ENCODE measurements at places on chromosomes 6 and 20.

- DNase-seq = no peak
Measured at GRCh38 chr20:45913116-45913515, 1.2 kb upstream of the PLTP start.

DNA sequence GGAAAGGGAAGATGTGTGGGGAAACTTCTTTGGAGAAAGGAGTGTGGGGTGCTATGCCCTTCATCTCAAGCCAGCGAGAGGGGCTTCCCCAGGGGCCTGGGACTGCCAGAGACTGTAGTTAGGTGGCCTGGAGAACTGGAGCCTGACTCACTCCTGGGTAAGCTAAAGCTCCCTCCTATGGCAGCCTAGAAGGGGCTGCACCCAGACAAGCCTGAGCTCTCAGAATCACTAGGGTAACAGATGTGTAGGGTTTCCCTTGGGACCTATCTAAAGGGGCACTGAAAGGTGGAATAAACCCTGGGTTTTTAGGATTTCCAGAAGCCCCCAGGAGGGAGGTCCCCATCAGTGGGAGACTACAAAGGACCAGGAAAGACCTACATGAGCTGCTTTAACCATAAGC lies 1.6 kb upstream of the ARMC2 start:
- DNase-seq = no peak

DNA sequence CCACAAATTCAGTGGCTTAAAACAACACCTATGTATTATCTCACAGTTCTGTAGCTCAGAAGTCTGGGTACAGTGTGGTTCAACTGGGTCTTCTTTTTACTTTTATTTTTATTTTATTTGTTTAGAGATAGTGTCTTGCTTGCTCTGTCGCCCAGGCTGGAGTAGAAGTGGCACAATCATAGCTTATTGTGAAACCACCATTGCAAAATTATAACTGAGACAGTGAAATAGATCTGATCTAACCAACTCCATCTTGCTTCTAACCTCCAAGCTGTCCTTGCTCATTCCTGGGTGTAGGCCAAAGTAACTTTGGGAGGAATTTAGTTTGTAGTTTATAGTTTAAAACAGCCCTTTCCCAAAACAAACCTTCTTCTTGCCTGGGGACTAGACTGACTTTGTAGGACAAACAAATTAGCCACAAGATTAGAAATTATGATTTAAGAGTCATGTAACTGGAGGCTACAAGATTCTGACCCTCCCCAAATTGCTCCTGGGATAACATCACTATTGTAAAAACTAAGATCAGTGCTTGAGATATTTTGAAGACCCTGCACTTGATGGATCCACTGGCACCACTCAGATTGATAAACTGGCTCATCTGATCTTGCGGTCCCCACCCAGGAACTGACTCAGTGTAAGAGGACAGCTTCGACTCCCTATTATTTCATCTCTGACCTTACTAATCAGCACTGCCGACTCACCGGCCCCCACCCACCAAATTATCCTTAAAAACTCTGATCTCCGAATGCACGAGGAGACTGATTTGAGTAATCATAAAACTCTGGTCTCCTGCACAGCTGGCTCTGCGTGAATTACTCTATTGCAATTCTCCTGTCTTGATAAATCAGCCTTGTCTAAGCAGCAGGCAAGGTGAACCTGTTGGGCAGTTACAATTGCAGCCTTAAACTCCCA lies 193.4 kb upstream of the CDYL start:
- no peak for DNase-seq

DNA sequence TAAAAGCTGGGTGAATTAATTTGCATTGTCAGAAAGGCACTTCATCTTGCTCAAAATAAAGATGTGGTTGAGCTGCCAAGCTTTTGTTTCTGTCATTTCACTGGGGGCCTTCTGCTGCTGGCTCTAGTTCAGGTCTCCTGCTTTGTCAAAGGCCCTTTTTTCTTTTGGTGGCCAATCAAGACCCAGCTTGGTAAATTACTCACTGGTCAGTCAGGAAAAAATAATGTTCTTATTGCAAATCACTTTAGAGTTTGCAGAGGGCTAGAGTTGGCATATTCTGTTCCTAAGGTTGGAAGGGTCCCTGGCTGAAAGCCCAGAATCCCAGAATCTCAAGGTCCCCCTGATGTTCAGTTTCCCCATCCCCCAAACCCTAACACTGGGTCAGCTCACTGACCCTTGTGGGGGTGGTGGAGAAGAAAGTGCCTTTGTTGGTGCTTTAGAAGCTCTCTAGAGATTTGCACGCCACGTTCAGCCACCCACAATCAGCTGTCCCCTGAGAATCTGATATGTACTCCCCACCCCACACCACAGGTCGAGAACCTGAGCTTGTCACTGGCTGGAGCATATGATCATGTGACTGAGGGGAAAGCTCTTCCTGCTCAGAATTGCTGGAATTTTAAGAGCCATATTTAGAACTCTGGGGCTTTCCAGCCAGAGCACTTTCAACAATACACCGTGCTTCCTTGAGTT lies 21.7 kb upstream of the BNIP5 start:
- DNase-seq = no peak

- no peak for DNase-seq
Measured at GRCh38 chr6:12572896-12573827, 143.4 kb upstream of the PHACTR1 start.

GRCh38 chr6:138431256-138432062 lies 27.4 kb downstream of the HEBP2 start:
- peak; percentile 25 for DNase-seq

DNA sequence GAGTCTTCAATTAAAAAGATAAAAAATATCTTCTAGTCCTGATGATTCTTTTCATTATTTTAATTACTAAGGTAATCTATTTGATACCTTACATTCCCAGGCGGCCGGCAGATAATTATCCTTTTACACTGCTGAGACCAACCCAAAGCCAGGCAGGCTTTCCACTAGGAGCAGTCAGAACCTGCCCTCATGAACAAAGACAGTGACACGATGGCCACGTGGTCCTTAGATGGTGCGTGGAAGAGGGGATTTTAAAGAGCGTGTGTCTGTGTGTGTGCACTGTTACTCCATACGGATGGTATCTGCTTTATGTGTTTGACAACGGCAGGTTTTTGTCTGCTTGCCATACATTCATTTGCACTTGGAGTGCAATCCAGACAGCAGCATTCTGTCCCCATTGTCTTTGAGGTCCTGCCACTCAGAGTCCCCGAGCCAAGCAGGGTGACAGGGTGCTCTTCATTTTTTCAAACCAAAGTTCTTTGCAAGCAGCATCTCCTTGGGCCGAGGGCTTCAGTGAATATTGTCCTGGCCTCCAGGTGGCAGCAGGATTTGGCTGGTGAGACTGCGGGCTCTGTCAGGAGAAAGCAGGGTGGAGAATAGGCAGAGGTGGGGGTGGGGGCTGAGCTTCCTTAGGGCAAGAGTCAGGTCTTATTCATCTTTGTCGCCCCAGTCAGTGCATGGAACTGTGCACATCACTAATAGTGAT lies 260.5 kb downstream of the NRN1 start:
- no peak for DNase-seq

GRCh38 chr6:24445704-24446103 lies 43.0 kb downstream of the MRS2 start:
- DNase-seq = no peak

DNA sequence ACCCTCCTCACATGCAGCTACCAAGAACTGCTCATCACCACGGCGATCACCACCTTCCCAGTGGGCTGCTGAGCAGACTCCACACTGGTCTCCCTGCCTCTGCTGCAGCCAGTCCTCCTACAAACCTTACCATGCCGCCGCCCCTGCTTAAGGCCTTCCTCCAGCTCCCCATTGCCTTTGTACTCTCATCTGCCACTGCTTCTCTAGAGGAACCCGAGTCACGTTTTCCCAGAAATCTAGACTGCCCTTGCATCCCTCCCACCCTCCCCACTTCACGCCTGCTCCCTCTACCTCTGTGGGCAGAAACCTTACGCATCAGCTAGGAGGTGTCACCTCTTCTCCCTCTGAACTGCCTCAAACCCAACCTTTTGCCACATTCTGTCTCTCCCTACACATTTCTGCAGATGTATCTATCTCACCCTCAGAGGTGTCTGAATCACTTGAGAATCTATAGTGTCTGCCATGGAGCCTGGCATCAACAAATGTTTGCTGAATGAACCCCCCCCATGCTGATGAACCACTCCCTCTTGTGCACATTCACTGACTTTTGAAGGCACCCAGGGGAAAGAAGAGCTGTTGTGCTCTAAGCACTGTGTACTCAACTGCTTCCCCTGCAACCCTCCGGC lies 4.3 kb downstream of the E2F1 start:
- no peak for DNase-seq

- no peak for DNase-seq
Measured at GRCh38 chr6:130525408-130525807, 159.6 kb downstream of the TMEM200A start.

GRCh38 chr20:35223941-35224340 lies 2.5 kb upstream of the MMP24 start:
- DNase-seq = no peak

DNA sequence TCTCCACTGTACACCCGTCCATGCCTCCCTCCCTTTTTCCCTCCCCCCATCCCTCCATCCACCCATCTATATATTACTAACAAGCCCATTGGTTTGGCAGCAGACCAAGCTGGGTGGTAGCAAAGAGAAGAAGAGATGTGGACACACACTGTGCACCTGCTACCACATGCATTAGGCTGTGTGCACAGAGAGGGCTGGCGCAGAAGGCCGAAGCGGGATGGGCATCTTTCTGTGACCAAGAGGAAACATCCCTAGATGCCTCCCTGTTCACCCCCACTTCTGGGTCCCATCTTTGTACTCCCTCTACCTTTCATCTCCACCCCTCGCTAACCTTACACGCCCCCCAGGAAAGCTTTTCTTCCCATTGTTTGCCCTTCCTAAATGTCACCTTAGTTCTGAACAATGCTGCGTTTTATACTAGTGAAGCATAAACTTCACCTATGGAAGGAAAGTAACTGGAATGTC lies 64.9 kb upstream of the AFDN start:
- no peak for DNase-seq

DNA sequence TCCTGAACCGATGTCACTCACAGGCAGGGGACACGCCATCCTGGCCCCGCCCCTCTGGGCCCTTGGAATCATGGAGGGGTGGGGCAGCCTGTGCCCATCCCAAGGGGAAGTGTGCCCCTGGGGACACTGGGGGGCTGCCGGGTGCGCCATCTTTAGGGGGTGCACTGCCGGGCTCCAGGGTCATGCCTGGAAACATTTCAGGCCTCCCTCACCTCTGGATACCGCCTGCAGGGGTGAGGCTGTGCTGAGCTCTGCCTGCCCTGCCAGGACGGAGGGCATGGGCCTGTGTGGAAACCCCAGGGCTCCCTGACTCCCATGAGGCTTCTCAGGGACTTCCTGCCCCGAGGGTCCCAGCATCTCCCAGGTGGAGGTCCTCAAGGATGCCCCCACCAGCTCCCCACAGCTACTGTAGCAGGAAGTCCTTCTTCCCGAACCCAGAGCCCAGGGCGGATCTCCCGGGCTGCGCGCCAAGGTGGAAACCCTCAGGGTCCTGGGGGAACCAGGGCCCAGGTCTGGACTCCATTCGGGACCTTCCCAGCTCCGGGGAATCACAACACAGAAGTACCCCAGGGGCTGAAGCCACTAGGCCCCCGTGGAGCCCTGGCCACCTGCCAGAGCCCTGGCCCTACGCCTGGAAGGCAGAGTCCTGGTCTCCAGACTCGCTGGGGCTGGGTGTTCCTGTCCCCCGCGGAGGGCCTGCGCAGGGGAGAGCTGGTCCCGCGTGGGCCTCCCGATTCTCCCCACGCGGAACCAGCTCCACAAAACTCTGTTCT lies 15.6 kb downstream of the CHRNA4 start:
- no peak for DNase-seq

GRCh38 chr6:15352845-15353244 lies 107.0 kb downstream of the JARID2 start:
- no peak for DNase-seq

- DNase-seq = no peak
Measured at GRCh38 chr20:18653736-18654447, 66.0 kb downstream of the DTD1 start.

GRCh38 chr6:80105972-80106417 lies 476 bp upstream of the BCKDHB start:
- peak; percentile 11 for DNase-seq

DNA sequence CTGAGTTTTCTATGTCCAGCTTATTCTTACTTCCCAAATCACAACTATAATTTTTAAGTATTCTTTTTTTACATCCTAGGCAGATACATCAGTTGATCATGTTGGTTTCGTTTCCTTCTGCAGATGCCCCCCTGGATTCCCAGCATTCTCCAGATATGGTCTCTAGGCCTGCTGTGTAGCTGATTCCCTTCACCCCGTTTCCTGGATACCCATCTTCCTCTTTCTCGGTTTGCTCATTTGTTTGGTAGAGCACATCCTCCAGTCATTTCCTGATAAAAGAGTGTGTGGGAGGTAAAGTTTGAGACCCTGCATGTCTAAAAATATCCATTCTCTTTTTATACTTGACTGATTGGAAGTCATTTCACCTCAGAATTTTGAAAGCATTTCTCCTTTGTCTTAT lies 66.4 kb downstream of the ANKS1A start:
- DNase-seq = peak; percentile 11

DNA sequence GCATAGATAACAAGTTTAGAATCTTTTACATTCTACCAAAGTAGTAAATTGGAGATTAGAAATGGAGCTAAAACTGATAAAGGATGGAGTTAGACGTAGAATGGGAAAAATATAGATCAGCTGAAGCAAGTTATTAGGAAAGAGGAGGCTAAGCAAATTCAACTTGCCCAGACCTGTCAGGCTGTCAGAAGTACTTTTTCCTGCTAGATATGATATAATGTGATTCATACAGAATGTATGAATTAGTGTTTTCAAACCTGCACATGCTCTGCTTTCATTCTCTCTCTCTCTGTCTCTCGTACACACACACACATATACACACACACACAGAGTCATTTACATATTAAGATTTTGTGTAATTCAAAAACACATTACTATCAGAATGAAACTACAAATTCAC lies 133.2 kb upstream of the HDGFL1 start:
- no peak for DNase-seq

DNA sequence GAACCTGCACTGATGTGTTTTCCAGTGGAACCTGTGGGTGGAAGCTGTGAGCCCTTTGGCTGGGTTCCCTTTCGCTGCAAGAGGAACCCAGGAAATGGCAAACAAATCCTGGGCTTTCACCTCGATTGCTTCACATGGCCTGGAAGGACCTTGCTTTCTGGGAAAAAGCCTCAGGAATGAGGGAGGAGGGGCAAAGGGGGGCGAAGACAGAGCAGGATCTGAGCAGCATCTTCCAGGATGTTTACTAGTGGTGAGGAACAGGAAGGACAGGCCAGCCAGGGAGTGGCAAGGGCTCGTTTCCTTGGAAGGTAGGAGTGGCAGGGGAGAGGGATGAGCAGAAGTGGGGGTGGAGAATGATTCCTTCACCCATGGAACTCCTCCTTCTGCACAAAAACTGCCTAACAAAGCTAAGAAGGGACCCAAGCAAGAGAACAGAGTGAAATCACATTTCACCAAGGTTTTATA lies 5.9 kb downstream of the SLC2A10 start:
- DNase-seq = no peak

- no peak for DNase-seq
Measured at GRCh38 chr6:78199044-78199443, 546.2 kb downstream of the MEI4 start.

- DNase-seq = peak; percentile 52
Measured at GRCh38 chr6:75608956-75609533, 7.4 kb downstream of the SENP6 start.

GRCh38 chr6:90446164-90446563 lies 140.7 kb downstream of the MAP3K7 start:
- no peak for DNase-seq

GRCh38 chr6:30887901-30888815 lies 3.8 kb downstream of the DDR1 start:
- no peak for DNase-seq
